ENCODE measurements at places on chromosomes 12 and 14.

GRCh38 chr12:64696080-64696741 is 63.0 kb downstream of the GNS start:
- no peak for DNase-seq

- no peak for DNase-seq
These were observed 171.1 kb downstream of the PRKCH start for GRCh38 chr14:61492474-61492873.

GRCh38 chr12:106585521-106586277 is 2.9 kb downstream of the RFX4 start:
- DNase-seq: no peak

DNA sequence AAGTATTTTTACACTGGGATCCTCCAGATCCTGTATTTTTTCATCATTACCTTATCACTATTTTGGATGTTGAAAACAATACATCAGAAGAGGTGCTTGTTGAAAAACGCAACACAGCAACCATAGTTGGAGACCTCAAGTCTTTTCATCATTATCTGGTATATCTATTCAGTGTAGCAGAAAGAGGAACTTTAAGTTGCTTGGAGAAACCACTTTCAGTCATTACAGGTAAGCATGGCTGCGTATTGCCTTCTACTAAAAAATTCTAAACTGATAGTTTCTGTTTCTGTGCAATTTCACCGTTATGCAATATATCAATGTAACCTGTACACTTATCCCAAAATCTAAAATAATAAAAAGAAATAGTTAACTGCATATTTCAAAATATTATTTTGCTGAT is 32.2 kb upstream of the PTPRQ start:
- no peak for DNase-seq

DNA sequence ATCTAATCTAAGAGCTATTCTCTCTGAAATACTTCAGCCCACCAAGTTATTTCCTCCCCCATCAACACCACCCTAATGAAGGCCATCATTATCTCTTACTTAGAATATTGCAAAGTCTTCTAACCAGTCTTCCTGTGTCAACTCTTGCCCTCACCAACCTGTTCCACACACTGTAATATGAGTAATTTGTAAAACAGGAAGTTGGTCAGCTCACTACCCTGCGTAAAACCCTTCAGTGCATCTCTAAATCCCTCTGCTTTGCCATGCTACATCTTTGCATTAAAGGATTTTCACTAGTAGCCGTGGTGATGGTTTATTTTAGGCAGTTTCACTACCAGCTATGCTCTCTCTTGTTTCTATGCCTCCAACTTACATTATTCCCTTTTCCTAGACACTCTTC is 70.0 kb downstream of the KIF21A start:
- no peak for DNase-seq

- no peak for DNase-seq
These were observed 4.1 kb downstream of the IFI27 start for GRCh38 chr14:94114589-94115057.

- no peak for DNase-seq
These were observed 40.3 kb downstream of the TRAFD1 start for GRCh38 chr12:112165624-112166023.

- no peak for DNase-seq
These were observed 1.8 kb downstream of the IGFBP6 start for GRCh38 chr12:53099071-53099882.

- DNase-seq: no peak
These were observed 124.1 kb downstream of the ESRRB start for GRCh38 chr14:76500011-76500410.

GRCh38 chr12:22473212-22473611 is 71.1 kb downstream of the C2CD5 start:
- DNase-seq: no peak

- no peak for DNase-seq
These were observed 53.1 kb upstream of the DDX11 start for GRCh38 chr12:31020385-31021166.

All from NCI-H524 treated with DMSO at 0.1 percent for 48 hours (cell line).